Pulmonary artery endothelial cell (primary cell): ENCODE measurements at places on chromosomes 1 and 21.

- DNase-seq: no peak
Observed at GRCh38 chr1:24801176-24801575, 55.9 kb downstream of the CLIC4 start.

GRCh38 chr1:197787623-197788536 lies 12.6 kb upstream of the DENND1B start:
- no peak for DNase-seq

DNA sequence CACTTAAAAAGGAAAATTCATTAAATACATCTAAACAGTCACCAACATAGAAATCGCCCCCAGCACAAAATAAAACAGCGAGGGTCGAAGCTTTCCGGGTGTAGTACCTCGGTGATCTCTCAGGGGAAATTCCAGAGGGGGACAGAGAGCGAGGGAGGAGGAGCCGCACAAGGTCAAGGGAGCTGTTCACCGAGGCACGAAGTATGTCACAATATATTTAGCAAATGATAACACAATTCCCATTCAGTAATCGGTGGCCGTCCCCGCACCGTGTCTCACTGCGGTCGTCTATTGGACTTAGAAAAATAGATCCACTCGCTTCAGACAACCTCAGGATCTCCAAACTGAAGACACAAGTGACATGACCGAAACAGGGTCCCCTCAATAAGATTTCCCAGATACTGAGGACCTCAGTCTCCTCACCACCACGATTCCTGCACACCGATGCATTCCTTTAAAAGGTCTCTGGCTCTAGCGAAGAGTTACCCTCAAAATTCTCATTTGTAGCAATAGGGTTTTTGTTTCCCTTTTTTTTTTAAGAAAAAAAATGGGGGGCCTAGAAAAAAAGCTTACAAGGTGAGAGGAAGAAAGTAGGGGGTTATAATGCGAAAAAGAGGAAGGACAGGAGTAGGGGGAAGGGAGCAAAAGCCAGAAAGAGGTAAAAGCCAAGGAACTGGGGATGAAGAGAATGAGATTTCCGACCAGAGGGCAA lies 1.1 kb downstream of the LPGAT1 start:
- DNase-seq: no peak

GRCh38 chr1:24906760-24907490 lies 23.2 kb downstream of the RUNX3 start:
- no peak for DNase-seq

DNA sequence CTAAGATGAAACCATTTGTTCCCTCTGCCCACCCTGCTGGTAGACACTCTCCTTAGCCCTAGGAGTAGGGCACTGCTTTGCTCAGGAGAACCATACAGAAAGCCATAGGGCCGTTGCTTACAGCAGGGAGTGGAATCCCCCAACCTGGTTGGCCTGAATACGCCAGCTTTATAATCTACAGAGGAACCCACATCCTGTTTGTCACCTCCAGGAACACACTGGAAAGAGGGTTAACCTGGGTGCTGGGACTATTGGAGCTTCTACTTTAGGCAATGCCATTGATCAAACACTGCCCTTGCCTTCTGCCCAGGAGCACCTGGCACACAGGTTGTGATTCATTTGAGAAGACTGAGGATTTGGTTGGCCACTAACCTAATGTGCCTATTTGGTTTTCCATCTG lies 124.8 kb downstream of the TNR start:
- DNase-seq: no peak

GRCh38 chr21:31279986-31280385 lies 64.1 kb downstream of the TIAM1 start:
- no peak for DNase-seq

DNA sequence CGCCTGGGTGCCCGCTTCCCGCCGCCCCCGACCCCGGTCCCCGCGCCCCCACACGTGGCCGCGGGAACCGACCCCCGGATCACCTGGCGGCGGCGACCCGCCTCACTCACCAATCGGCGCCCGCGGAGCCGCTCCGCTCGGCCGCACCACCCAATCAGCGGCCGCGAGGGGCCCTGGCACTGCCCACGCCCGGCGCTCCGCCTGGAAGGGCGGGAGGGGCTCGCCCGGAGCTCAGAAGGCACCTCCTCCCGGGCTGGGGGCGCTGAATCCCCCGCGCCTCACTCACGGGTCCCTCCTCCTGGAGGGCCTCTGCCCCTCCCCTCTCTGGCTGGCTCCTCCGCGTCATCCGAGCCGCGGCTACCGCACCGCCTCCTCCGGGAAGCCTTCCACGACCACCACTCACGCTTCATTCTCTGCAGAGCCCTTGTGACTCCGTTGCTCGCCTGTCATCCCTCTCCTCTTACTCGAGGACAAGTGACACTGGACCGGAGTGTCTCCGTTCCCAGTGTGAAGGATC lies 374 bp downstream of the SH2D5 start:
- DNase-seq: no peak

DNA sequence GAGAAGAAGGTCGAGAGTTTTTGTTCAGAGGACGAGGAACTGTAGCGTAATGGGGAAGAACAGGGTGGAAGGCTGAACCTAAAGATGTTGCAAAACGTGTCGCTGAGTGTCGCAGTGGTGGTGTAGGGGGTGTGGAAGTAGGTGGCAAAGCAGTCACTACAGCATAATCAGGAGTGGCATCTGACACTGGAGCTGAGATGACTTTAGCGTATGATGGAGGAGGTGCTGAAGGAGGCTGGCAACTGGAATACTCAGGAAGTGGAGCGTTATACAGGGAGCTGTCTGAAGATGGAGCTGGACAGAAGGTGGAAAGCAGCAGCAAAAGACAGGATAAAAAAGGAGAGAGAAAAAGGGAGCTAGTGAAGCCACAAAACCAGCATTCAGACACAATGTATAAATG lies 89.9 kb upstream of the LBR start:
- DNase-seq: no peak

DNA sequence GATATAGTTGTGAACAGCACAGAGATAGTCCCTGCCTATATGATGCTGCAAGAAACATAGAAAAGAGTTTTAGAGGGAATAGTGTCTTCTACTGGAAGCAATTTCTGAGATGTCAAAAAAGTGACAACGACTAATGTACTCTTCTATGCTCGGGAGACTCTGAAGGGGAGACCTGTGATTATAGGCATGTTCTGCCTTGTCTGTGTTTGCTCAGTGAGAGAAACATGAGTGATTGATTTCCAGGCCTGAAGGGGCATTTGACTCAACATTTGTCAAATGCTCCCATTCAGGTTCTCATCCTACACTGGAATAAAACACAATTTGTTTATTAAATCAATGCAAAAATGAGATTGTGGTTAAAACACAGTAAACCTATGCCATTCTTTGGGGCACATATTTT lies 131.8 kb downstream of the CTH start:
- no peak for DNase-seq

- no peak for DNase-seq
Observed at GRCh38 chr1:58732087-58732775, 32.4 kb upstream of the MYSM1 start.

DNA sequence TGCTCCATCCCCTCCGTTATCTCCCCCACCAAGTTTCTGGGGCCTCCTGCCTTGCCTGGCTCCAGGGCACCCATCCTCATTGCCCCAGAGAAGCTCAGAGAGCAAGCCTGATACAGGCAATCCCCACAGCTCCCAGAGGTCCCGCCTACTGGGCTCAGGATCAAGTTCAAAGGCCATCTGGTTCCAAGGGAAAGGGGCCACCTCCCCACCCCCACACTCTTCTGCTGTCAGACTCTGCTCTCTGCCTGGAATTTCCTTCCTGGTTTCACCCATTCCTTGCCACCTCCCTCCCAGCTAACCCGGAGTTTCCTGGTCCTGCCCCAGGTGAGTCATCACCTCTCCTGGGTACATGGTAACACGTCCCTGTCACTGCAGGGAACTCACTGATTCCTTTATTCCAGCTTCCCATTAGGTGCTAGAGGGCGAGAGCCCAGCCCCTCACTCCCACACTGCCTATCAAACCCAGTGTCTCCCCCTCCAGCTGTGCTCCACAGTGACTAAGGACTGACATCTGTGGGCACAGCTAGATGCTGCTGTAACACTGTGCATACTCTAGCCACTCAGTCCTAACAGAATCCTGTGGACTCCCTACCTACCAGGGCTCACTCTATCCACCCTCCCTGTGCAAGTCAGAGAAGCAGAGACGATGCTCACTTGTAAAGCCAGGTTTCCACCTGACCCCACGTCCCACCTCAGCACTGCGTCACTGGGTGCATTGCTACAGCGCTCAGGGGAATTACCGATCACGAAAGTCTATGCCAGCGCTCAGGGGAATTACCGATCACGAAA lies 21.8 kb downstream of the RSPH1 start:
- DNase-seq: no peak

GRCh38 chr1:199242147-199242546 lies 603.3 kb downstream of the PTPRC start:
- DNase-seq: no peak

DNA sequence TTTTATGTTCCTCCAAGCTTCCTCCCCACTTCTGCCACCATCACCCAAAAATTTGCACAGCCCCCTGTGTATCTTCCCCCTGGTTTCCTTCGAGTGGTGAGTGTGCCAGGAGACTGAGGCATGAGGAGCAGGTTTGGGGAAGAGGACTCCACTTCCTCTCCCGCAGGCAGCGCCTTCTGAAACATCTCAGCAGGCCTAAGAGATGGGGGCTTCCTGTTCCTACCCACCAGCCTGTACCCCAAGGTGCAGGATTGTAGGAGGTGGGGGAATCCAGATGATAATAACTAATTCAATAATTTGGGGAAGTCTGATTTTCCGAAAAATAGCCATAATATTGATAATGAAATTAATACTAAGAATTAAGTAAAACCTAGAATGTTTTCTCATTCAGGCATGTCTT lies 62.4 kb downstream of the RHBG start:
- DNase-seq: no peak

DNA sequence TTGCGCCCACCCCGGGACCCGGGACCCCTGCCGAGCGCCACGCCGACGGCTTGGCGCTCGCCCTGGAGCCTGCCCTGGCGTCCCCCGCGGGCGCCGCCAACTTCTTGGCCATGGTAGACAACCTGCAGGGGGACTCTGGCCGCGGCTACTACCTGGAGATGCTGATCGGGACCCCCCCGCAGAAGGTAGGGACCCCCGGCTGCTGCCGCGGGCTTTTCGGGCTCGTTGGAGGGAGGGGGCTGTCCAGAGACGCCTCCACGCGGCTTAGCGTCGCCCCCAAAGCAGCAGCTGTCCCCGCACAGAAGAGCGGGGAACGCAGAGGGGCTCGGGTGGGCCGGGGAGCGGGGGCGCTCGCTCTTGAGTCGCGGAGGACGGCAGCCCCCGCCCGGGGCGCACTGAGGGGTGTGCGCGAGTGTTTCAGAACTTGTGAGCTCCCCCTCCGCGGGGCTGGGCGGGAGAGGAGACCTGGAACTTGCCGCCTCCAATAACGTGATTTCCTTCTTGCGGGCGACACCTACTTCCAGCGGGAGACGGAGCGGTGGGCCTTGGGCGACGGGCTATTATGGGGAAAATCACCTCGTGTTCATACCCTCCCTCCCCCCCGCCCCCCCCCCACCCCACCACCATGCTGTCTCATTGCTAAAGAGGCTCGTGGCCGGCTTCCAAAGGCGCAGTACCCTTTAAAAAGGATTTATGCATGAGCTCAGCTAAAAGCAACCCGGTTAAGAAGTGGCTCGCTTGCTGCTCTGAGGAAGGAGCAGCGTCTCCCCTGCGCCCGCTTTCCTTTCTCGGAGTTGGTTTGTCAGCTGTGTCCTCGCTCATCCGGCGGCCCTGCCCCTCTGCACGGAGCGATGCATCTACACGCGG lies 664 bp downstream of the BACE2 start:
- no peak for DNase-seq

GRCh38 chr1:219399446-219399845 lies 213.5 kb downstream of the ZC3H11B start:
- DNase-seq: no peak

DNA sequence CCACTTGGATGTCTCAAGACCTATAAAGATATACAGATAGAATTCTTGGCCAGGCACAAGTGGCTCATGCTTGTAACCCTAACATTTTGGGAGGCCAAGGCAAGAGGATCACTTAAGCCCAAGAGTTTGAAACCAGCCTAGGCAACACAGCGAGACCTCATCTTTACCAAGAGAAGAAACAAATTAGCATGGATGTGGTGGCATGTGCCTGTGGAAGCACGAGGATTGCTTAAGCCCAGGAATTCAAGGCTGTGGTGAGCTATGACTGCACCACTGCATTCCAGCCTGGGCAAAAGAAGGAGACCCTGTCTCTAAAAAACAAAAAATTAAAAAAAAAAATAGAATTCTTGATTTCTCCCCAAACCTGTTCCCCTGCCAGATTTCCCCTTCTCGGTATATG lies 8.3 kb downstream of the ASAP3 start:
- DNase-seq: no peak

DNA sequence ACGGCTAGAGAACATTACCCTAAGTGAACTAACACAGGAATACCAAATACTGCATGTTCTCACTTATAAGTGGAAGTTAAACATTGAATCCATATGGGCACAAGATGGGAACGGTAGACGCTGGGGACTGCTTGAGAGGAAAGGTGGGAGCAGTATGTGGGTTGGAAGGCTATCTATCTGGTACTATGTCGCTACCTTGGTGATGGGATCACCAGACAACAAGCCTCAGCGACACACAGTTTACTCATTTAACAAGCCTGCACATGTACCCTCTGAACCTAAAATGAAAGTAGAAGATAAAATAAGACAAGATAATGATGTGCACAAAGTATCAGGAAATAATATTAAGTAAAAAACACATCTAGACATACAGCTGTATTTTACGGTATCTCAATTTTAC lies 819 bp downstream of the PYHIN1 start:
- no peak for DNase-seq

GRCh38 chr1:109207467-109208103 lies 6.1 kb upstream of the SARS1 start:
- DNase-seq: no peak

DNA sequence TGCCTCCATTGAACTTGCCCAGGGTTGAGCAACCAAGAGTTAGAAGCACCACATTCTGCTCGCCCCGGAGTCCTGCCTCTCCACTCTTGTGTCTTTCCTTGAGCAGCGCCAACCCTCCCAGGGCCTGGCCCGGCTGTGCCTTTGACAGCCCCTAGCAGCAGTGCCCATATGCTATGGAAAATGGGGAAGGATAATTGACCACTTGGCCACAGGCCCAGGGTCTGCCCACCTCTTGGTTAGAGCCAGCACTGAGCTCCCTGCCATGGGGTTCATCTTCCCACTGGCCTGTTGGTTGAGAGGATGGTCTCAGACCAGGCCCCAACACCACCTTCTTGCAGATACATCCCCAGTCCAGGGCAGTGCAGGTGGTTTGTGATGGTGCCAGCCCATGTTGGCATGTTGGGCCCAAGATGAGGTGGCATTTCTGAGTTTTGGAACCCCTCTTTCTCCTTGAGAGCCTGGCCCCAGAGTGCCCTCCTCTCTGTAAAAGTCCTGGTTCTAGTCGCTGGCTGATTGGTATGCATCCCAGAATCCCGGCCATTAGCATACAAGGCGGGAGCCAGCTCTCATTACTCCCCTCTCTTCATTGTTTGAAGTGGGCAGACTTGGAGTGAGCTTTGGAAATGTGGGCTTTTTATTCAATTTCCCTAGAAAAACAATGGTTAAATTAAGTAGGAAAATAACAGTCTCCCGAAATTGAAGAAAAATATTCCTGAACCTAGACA lies 7.6 kb downstream of the ARHGEF10L start:
- DNase-seq: no peak
